DMS79 treated with DMSO at 0.1 percent for 48 hours (cell line): ENCODE measurements at places on chromosomes 2 and 18.
A peak's percentile ranks its signal among the peaks of the same experiment; 100 is the strongest.

DNA sequence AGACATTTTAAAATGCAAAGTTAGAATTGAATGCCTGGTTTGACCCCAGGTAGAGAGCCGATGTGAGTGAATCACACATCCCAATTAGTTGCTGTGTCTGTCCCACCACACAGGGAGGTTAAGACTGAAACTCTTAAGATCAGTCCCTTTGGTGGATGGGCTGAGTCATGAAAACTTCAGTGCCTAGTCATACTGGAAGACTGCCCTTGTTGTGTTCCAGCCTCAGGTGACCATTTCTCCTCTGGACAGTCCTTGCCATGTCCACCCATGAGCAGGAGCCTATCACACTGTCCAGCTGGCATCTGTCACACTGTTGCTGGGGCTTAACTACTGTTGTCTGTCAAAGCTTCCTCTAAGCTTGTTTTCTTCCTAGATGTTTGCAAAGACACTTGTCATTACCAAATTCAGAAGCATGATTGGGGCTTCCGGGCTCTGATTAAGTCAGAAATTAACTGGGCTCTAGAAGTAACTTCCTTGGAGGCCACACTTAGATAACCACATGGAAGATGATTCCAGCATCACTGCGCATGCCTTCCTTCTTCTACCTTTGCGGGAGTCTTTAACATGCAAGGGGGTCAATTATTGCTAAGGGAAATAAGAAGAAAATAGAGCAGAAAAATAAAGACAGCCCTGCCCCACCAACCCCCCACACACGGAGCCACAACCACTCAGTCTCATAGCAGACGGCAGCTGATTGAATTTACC is 21.3 kb downstream of the CYRIA start:
- DNase-seq = no peak

- DNase-seq = no peak
These were observed 41.8 kb downstream of the KCTD18 start for GRCh38 chr2:200467806-200468681.

- no peak for DNase-seq
These were observed 510.6 kb downstream of the SOX11 start for GRCh38 chr2:6202756-6203155.

- no peak for DNase-seq
These were observed 186.9 kb downstream of the TTC32 start for GRCh38 chr2:19714926-19715325.

DNA sequence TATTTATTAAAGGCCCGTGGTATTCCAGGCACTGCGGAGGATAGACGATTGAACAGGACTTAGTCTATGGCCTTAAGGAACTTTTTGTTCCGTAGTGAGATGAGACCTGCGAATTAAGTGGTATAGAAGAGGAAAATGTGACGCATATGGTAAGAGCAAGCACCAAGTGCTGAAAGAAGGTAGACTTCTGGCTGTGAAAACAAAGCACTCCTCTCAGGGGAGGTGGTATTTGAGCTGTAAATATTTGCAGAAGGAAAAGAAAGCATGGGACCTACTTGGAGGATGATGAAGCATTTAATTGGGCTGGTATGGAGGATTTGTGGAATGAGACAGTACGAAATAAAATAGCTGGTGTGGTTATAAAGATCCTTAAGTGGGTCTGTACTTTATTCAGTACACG is 62.5 kb downstream of the GPR39 start:
- peak; percentile 27 for DNase-seq
